Posterior vena cava (tissue), 2 donors: ENCODE measurements at places on chromosomes 3 and 15. TPM values are rescaled to one million over a fixed set of nuclear protein-coding genes. Genes with fewer than 3 reads are reported as not detected.

DNA sequence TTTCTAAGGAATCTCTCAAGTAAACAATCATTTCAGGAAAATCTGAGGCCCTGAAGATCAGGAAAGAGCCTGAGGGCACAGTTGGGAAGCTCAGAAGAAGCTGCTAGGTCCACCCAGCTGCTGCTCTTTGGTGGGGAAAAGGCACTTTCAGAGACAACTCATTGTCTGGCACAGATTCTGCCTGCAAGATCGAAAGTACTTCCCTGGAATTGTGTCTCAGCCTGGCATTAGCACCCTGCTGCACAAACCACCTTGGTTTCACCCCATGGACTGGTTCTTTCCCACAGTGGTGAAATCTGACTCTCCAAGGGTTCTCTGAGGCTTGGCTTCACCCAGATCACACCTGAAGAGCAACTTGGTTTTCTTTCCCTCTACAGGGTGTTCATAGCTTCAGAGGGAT, 18.7 kb downstream of the THRB start:
- no peak for DNase-seq

GRCh38 chr15:34993877-34994276, 5.8 kb upstream of the ZNF770 start:
- DNase-seq, result no peak

GRCh38 chr3:146646261-146646660, 41.1 kb upstream of the PLSCR5 start:
- no peak for DNase-seq

GRCh38 chr15:98876451-98877369, 130.9 kb downstream of the PGPEP1L start:
- no peak for DNase-seq

Gene CD200
- 17.7 TPM for total RNA-seq
